Stimulated activated CD8-positive, alpha-beta memory T cell treated with anti-CD3 and anti-CD28 coated beads, Interleukin-7, amount 100 ng/mL, for 48 hours (primary cell): ENCODE measurements at places on chromosomes 6 and 20.

DNA sequence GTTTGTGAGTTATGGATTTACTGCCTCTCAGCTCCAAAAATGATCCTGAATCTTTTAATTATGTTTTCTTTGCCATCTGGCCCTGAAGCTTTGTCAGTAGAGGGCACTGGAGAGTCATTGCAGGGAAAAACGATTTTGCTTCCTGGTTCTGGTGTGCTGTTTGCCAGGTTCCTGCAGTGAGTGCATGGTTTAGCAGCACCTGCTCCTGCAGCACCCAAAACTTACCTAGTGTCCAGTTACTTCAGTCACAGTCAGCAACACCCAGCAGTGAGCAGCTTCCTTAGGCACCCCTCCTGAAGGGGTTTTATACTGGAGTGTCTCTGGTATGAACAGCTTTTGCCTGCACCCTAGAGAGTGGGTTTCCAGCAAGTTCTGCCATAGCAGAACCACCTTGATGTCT, 6.0 kb upstream of the TRIM26 start:
- no peak for DNase-seq

DNA sequence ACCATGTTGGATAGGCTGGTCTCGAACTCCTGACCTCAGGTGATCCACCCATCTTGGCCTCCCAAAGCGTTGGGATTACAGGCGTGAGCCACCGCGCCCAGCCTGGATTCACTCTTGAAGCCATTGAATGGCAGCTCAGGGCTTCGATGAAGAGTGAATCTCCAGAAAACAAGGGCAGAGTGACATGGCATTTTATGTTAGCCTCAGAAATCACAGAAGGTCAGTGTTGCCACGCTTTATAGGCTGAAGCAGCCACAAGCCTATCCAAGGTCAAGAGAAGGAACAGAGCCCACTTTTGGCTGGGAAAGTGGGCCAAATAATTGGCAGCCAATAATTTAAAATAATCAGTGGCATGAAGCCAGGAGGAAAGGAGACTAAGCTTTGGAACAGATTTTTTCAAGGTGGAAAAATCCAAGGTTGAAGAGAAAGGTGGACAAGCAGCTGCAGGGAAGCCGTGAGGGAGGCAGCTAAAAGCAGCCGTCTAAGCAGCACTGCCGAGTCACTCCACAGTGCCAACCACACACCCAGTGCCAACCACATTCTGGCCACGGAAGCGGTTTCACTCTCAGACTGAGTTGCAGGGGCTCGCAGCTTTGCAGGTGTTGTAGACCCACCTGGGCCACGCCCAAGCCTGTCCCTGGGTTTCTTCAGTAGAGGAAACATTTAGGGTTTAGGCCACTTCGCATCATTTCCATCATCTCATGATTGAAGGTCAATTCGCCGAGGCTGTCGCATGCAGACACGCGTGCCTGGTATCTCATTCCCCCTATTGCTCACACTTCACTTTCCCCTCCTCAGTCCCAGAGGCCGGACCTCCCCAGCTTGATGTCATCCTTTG, 17.4 kb upstream of the AVP start:
- peak; percentile 47 for DNase-seq

GRCh38 chr6:124027392-124027791, 223.7 kb downstream of the NKAIN2 start:
- no peak for DNase-seq

GRCh38 chr6:105607636-105608621, 205.0 kb upstream of the PREP start:
- no peak for DNase-seq

DNA sequence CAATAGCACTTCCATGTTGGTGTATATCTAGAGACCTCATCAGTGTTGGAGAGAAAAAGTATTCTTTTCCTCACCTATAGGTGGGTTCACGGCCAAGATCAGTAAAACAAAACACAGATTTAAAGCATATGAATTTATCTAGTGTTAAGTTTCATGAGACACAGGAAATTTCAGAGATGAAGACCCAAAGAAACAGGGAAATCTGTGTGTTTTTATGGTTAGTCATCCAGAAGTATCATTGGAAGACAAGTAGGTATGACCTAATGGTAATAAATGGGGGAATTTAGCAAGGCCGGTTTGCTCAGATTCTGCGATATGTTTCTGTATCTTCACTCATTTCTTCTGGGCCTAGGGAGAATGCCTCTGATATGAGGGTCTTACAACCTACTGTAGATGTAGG, 419.6 kb upstream of the MARCKS start:
- DNase-seq: no peak

- DNase-seq: no peak
These were observed 25.0 kb upstream of the ABT1 start for GRCh38 chr6:26571592-26572296.

GRCh38 chr6:100719883-100720682, 161.0 kb downstream of the ASCC3 start:
- DNase-seq: no peak

- no peak for DNase-seq
These were observed 27.1 kb downstream of the RAB44 start for GRCh38 chr6:36724514-36725390.

GRCh38 chr6:76592566-76592965, 520.1 kb upstream of the IMPG1 start:
- DNase-seq: no peak

- DNase-seq: no peak
These were observed 130.6 kb downstream of the NRN1 start for GRCh38 chr6:5876076-5876475.
